ENCODE measurements at places on chromosomes 3 and 15. TPM values are rescaled to one million over a fixed set of nuclear protein-coding genes. Genes with fewer than 3 reads are reported as not detected.

Gene EIF4E3
- 14.3 TPM for total RNA-seq

Gene A4GNT
- total RNA-seq, result not detected

- no peak overlapping the region for H3K4me3 ChIP-seq
- DNase-seq, result no peak
- no peak overlapping the region for H3K27ac ChIP-seq
Measured at GRCh38 chr3:55296030-55296429, 191.1 kb downstream of the WNT5A start.

DNA sequence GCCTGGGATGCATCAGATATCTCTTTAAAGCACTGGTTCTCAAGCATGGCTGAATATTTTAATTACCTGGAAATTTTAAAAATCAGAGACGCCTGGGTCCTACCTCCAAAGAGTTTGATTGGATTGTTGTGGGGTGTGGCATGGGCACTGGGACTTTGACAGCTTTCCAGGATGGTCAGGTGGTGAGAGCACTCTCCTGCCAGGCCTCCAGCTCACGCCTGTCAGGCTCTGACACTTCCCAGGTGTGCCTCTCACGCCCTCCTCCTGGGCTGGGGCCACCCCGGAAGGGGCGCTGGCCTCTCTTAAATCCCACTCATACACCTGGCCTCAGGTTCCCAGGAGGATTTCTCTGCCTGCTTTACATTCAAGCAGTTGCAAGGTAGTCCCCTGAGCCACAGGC lies 48.5 kb downstream of the AMOTL2 start:
- no peak overlapping the region for H3K4me3 ChIP-seq
- no peak for DNase-seq
- H3K36me3 ChIP-seq, result no peaks in the 10 kb centered on the region

DNA sequence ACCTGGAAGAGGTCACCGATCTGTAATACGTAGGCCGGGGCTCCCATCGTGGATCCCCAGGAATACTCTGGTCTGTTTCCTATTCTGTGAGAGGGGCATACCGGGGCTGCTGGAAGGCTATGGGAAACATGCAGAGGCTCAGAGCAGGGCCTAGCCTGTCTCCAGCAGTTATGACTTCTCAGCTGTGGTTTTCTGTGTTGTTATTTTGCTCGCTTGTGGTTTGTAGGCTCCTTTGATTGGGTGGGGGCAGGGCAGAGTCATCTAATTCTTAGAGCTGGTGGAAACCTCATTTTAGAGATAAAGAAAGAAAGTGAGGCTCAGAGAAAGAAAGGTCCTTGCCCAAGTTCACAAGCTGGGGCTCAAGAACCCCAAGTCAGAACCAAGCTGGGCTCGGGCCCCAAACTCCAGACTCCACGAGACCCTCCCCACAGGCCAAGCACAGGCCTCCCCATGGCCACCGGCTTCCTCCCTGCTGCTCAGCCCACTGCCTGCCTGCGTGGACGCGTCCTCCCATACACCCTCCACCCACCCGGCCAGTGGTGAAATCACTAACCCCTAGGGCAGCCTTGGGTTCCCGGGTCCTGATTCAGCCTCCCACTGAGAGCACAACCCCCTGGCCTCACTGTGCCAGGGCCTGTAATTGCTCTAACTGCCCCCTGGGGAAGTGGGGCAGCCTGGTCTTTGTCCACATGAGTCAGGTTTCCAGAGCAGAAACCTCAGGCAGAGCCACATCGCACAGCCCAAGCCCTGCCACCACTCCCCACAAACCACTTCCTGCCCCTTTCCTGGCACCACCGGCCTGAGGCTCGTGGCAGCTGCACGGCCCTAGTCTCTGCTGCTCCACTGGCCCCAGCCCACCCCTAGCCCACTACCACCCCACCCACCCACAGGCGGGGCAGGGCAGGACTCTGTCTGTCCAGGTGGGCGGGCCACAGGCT lies 270.8 kb downstream of the UACA start:
- no peaks in the 10 kb centered on the region for H3K4me1 ChIP-seq
- H3K4me3 ChIP-seq, result no peak overlapping the region
- no peak for DNase-seq
- H3K27ac ChIP-seq, result no peak overlapping the region
- H3K27me3 ChIP-seq, result no peaks in the 10 kb centered on the region

Gene PCYT1A
- total RNA-seq, result 31.8 TPM

GRCh38 chr3:33364060-33364459 lies 76.1 kb downstream of the UBP1 start:
- H3K4me1 ChIP-seq, result no peaks in the 10 kb centered on the region
- H3K36me3 ChIP-seq, result no peaks in the 10 kb centered on the region
- no peak overlapping the region for H3K4me3 ChIP-seq
- no peaks in the 10 kb centered on the region for H3K27me3 ChIP-seq
- DNase-seq, result no peak

DNA sequence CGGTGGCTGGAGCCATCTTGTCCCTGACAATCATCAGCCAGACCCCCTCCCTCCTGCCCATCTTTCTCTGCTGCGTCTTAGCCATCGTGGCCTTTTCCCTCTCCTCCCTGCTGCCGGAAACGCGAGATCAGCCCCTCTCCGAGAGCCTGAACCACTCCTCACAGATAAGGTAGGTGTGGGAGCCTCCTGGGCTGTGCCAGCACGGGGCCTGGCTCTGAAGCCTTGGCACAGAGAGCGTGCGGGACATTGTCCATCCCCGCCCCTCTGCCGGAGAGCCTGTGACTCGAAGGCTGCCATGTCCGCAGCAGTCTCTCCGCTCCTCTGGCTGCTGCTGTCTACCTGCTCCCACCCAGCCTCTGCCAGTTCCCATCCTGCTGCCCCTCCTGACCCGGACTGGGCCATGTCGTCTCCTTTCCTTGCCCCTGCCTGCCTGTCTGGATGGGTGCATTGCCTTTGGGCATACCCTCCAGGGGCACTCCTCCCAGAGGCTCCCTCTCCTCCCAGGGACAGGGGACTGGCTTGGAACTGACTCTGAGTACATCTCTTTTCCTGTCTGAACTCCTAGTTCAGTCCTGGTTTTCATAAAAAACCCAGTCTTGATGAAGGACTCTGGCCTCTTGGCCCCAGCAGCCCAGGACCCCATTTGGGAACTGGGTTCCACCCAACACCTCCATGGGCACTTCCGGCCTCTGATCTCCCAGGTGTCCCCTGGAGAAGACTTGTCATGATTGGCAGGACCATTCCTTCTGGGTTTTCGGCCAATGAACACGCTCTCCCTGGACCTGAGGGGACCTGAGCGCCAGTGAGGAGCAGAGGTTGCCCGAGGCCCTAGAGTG lies 30.0 kb upstream of the XYLB start:
- no peak overlapping the region for H3K27ac ChIP-seq
- DNase-seq, result no peak
- peaks cover 4% of the 10 kb centered on the region for H3K4me1 ChIP-seq
- no peak overlapping the region for H3K4me3 ChIP-seq
- H3K36me3 ChIP-seq, result no peaks in the 10 kb centered on the region

Gene CCR8
- total RNA-seq, result not detected
